ENCODE measurements at places on chromosomes 6 and 20. TPM values are rescaled to one million over a fixed set of nuclear protein-coding genes. Genes with fewer than 3 reads are reported as not detected.

The CALHM6 gene
- total RNA-seq = 6.0 TPM

The LY6G6C gene
- total RNA-seq = 0.25 TPM

The SNX21 gene
- 1.8 TPM for total RNA-seq

The MGME1 gene
- 41.1 TPM for total RNA-seq

The TRDN gene
- total RNA-seq = not detected

The XRN2 gene
- total RNA-seq = 81.8 TPM

The MAS1 gene
- total RNA-seq = not detected

The RING1 gene
- 37.7 TPM for total RNA-seq

The SLC17A4 gene
- total RNA-seq = not detected

The LY6G6F gene
- not detected for total RNA-seq

The IL17A gene
- total RNA-seq = 0.22 TPM

The EBF4 gene
- 8.9 TPM for total RNA-seq

The TMEM200A gene
- total RNA-seq = 0.53 TPM

The BACH2 gene
- 101 TPM for total RNA-seq

The RNF182 gene
- not detected for total RNA-seq

The MEP1A gene
- total RNA-seq = not detected

GRCh38 chr6:37282371-37282770, 24.4 kb upstream of the TMEM217 start:
- DNase-seq = no peak

GRCh38 chr6:167276772-167277533, 14.2 kb upstream of the UNC93A start:
- DNase-seq = no peak

- no peak for DNase-seq
Measured at GRCh38 chr20:37381621-37382471, 35.9 kb downstream of the SRC start.

- no peak for DNase-seq
Measured at GRCh38 chr6:115004982-115005381, 662.2 kb upstream of the HS3ST5 start.

- DNase-seq = no peak
Measured at GRCh38 chr6:127392301-127392700, 48.9 kb upstream of the ECHDC1 start.

DNA sequence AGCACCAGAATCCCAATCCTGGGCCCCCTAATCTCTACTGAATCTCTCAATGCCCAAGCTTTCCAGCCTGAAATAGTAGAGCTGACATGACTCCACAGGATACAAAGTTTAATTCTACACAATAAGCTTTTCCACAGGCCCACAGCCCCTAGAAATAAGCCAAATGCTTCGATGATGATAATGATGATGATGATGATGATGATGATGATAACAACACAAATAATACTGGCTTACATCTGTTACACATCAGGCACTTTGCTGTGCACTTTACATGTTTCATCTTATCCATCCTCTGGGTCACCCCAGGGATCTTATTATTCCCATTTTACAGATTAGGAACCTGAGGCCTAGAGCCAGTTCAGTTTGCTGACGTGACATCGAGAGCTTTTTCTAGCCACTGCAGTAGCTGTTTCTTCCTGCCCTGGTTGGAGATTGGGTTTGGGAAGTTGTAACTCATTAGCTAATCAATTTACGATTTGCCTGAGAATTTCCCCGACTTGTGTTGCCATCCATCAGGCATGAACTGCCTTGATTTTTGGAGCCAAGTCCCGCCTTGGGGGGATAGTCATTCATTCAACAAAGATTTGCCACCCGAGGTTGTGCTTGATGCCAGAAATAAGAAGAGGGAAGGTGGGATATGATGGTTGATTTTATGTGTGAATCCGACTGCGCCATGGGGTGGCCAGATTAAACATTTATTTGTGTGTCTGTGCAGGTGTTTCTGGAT, 20.4 kb downstream of the KCNB1 start:
- no peak for DNase-seq

- no peak for DNase-seq
Measured at GRCh38 chr20:3686867-3687321, 5.1 kb upstream of the ADAM33 start.

- peak; percentile 79 for DNase-seq
Measured at GRCh38 chr20:56414842-56415765, 3.0 kb downstream of the CASS4 start.

DNA sequence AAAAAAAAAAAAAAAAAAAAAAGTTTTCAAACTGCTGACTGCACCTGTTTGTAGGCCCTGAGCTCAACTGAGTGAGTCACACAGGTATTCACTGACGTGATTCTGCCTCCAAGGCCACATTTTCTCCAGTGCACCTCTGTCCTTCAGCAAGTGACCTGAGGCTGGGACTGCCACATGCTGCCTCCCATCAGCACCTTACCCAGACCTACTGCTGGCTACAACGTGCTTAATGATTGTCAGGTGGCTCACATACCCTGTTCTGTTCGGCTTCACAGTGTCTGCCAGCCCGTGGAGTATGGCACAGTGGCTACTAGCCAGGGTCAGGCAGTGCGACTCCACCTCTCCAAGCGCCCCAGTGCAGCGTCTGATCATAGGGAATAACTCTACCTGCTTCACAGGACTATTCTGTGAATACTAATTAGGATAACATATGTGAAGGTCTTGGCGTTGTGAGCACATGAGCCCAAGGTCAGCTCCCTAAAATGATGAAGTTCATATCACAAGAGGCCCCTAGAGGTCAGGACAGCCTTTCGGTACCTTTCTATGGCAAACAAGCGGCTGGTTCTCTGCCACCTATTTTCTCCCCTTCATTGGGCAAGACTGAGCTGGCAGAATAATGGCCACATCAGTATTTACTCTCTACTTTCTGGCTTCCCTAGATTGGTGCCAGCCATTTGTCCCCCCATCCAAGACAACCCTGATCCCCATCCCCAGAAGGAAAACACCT, 28.1 kb downstream of the RIPOR3 start:
- no peak for DNase-seq

GRCh38 chr6:79040083-79040482, 38.0 kb downstream of the PHIP start:
- DNase-seq = peak; percentile 14

GRCh38 chr20:21301940-21302663, 1.0 kb upstream of the XRN2 start:
- DNase-seq = no peak

DNA sequence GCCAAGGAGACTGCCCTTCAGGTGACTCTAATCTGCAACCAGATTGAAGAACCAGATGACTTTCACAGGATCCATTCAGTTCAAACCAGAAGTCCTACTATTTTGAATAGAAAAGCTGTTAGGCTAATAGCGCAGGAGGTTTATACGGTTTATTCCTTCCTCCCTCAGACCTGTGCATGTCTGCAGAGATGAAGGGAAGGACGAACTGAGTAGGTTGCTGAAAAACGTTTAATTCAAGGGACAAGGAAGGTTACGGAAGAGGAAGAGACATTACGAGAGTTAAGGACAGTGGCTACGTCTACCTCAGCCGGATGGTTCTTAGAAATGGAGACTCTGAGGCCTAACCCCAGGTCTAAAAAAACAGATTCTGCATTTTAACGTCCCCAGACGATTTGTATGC, 978 bp downstream of the AURKA start:
- DNase-seq = no peak

DNA sequence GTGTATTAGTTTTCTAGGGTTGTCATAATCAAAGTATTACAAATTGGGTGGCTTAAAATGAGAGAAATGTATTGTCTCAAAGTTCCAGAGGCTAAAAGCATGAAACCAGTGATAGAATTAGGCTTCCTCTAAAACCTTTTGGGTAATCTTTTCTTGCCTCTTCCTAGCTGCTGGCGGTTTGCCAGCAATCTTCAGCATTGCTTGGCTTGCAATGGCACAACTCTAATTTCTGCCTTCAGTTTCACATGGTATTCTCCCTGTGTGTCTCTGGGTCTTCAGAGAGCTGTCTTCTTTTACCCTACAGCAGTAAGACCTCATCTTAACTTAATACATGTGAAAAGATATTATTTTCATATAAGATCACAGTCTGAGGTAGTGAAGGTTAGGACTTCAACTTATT, 479.1 kb upstream of the GJE1 start:
- DNase-seq = no peak

- no peak for DNase-seq
Measured at GRCh38 chr6:11139051-11139960, 27.8 kb upstream of the ERVFRD-1 start.

DNA sequence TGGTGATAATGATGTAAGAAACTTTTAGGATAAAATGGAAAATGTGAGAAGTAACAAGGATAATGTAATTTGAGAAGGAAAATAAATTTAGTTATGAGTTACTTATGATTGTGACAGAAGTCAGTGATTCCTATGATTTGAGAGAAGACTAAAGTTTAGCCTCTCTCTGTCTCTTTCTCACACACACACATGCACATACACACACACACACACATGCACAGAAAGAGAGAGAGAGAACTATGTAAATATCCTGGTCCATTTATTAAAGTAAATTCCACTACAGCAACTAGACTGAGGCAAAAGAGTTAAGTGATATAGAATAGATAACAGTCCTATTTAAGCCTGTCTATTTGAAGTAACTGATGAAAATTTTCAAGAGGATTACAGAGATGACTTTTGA, 375.2 kb downstream of the CD109 start:
- DNase-seq = no peak

GRCh38 chr20:3407040-3407770, at the start of gene DNAAF9:
TSS of gene DNAAF9 (minus strand) at chr20:3407669. CDS start at chr20:3407557, 112 bp downstream.
- peak; percentile 76 for DNase-seq

- DNase-seq = no peak
Measured at GRCh38 chr6:98215531-98215930, 618.8 kb upstream of the POU3F2 start.

- DNase-seq = no peak
Measured at GRCh38 chr20:62624325-62624690, 18.0 kb upstream of the SLCO4A1 start.

DNA sequence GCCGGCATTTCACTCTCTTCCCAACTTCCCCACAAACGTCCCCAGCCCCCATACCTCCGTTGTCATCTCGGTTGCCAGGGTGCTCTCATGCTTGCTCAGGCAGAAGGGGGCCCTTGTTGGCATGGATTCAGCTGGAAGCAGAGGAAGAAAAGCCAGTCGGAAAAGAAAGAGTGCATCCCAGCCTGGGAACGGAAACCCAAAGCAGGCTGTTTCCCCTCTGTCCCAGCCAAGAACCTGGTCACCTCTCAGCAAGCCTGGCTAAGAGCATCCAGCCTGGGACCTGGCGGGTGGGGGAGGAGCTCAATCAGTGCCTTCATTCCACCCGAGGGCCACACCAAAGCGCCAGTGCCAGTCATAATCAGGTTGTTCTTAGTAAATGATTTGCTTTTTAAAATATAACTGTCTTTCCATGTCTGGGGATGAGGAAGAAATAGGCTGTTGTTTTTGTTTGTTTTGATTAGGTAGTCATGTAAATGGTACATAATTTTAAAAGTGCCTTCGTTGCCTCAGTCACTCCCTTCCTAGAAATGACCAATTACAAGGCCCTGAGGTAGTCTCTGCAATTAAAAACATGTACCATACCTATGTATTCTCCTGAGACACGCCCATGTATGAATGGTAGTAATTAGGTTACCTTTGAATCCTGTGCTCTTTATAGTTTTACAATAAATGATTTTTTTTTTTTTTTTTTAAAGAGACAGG, 21.1 kb downstream of the CHMP4B start:
- no peak for DNase-seq

DNA sequence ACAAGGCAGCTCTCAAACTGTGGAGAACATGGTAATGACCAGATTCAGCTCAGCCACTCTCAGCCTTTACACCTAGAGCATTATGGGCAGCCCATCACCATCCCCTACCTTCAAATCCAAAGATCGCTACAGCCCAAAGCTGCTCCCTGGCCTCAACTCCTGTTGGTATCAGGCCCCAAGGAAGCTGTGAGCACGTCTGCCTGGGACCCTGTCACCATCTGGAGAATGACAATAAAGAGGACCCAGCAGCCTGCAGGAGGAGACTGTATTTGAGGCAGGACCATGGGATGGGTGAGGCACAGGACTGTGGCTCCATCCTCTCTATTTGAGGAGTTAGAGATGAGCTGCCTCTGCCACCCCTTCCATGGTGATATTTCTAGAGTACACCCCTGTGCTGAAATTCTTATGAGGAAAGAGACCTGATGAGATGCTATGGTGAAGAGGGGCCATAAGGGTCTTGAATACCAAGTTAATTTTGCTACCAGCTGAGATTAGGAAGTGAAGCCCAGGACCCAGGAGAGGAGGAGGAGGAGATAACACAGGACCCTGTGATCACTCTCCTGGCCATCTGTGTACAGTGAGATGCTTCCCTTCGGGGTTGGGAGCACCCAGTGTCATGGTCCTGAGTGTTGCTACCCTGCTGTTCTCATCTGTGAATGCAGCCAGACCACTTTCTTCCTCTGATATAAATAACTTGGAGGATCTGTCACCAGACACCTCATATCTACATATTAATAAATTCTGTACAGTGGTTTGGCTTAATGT, 19.6 kb upstream of the MICB start:
- DNase-seq = no peak

DNA sequence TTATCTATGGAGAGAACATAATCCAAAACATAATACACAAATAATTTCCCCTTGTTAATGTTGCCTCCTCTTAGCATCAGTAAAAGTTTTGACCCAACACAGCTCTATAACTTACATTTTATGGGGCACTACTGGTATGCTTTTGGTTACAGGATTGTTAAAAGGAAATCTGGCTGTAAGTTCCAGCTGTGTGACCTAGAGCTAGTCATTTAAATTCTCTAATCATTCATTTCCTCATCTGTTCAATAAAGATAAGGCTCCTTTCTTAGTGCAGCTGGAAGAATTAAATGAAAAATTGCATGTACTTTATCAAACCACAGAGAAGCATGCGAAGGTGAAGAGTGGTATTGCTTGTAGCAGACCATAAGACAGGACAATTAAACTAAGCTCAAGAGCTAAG, 4.6 kb downstream of the SLC17A2 start:
- DNase-seq = no peak

- no peak for DNase-seq
Measured at GRCh38 chr6:41345901-41346300, 10.5 kb downstream of the NCR2 start.

GRCh38 chr6:3687847-3688246, 63.7 kb downstream of the PXDC1 start:
- DNase-seq = no peak

- no peak for DNase-seq
Measured at GRCh38 chr20:43426172-43426571, 31.5 kb upstream of the SRSF6 start.

DNA sequence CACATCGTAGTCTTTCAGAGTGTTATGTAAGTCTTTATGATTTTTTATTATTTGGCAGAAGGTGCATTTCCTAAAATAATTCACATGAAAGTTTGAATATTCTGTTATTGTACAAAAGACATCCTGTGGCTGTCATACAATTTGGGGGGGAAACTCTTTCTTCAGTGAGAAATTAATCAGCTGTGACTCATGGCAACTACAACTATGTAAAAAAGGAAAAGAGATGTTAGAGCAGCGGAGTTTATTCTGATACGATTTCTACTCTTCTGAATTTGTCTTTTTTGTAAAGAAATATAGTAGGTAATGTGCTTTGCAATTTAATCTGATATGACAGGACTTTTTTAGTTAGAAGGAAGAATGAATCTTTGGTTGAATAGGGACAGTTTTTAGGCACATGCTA, 14.2 kb downstream of the COL19A1 start:
- no peak for DNase-seq

Measured in activated T-cell treated with anti-CD3 and anti-CD28 coated beads, Interleukin-2, amount 50 U/mL, for 72 hours (primary cell).